ENCODE measurements at places on chromosomes 2 and 18.

DNA sequence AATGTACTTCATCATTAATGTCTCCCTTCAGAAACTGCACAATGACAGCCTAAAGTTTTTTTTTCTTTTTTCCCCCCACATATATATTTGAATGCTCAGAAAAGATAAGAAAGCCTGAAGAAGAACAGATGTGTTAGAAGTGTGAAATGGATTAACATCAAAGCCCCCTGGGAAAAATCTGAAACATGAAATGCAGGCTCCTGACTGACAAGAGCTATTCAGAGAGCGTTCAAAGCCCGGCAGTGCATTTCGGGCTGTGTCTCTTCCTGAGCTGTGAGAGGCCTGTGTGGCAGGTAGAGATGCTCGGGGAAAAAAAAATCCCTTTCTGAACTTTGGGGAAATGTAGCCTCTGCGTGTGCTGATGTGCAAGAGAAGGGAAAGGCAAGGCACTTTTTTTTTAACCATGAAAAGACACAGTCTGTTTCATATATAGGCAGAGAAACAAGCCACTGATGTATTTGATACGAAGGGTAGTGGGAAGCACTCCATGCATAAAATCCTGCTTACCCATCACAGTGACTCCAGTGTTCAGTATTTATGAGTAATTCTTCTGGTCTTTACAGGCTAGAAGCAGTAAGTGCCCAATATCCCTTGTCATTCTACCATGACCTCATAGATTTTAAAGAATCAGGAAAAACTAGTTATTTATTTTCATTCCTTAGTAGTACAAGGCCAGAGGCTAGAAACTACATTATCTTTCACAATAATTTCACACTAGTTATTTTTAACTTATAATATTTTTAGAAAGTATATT lies 1574.2 kb upstream of the PIK3C3 start:
- H3K4me1 ChIP-seq: no peaks in the 10 kb centered on the region
- H3K27me3 ChIP-seq: no peaks in the 10 kb centered on the region
- DNase-seq: no peak

GRCh38 chr2:114880046-114880445 lies 437.6 kb downstream of the DPP10 start:
- no peaks in the 10 kb centered on the region for H3K4me1 ChIP-seq
- no peak overlapping the region for H3K4me3 ChIP-seq
- DNase-seq: no peak

- H3K4me3 ChIP-seq: no peak overlapping the region
- H3K27ac ChIP-seq: no peak overlapping the region
- H3K36me3 ChIP-seq: no peaks in the 10 kb centered on the region
- no peaks in the 10 kb centered on the region for H3K27me3 ChIP-seq
Observed at GRCh38 chr2:221429741-221430491, 142.2 kb downstream of the EPHA4 start.

GRCh38 chr2:182952741-182953450 lies 85.4 kb downstream of the NCKAP1 start:
- no peak overlapping the region for H3K4me3 ChIP-seq
- H3K36me3 ChIP-seq: no peaks in the 10 kb centered on the region
- no peaks in the 10 kb centered on the region for H3K27me3 ChIP-seq
- no peak overlapping the region for H3K27ac ChIP-seq
- DNase-seq: no peak
- no peaks in the 10 kb centered on the region for H3K4me1 ChIP-seq

GRCh38 chr2:143480086-143480485 lies 350.9 kb downstream of the ARHGAP15 start:
- H3K4me1 ChIP-seq: peaks cover 3% of the 10 kb centered on the region
- H3K4me3 ChIP-seq: no peak overlapping the region
- peaks cover 5% of the 10 kb centered on the region for H3K36me3 ChIP-seq
- no peak overlapping the region for H3K27ac ChIP-seq
- no peaks in the 10 kb centered on the region for H3K27me3 ChIP-seq
- DNase-seq: no peak

- H3K27me3 ChIP-seq: no peaks in the 10 kb centered on the region
- no peak for DNase-seq
- H3K4me3 ChIP-seq: no peak overlapping the region
Observed at GRCh38 chr2:24740142-24740541, 53.0 kb downstream of the PTRHD1 start.

DNA sequence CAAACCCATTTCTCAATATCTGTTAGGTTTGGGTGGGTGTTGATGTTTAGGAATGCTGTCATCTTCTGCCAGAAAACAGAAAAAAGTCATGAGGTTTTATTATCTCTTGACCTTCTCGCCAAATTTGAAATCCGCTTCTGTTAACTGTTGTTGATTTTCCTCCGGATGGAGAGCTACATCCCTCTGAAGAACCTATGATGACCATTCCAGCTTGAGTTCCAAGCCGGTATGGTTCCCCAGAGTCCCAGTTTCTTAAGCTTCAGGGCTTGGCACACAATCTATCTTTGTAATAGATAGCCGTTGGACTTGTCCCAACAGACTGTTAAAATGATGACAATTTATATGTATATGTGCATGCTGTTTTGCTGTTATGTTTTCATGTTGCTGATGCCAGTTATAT lies 1201.0 kb downstream of the LRP1B start:
- H3K4me3 ChIP-seq: no peak overlapping the region
- H3K27me3 ChIP-seq: no peaks in the 10 kb centered on the region
- H3K4me1 ChIP-seq: no peaks in the 10 kb centered on the region
- no peak overlapping the region for H3K27ac ChIP-seq
- no peak for DNase-seq

DNA sequence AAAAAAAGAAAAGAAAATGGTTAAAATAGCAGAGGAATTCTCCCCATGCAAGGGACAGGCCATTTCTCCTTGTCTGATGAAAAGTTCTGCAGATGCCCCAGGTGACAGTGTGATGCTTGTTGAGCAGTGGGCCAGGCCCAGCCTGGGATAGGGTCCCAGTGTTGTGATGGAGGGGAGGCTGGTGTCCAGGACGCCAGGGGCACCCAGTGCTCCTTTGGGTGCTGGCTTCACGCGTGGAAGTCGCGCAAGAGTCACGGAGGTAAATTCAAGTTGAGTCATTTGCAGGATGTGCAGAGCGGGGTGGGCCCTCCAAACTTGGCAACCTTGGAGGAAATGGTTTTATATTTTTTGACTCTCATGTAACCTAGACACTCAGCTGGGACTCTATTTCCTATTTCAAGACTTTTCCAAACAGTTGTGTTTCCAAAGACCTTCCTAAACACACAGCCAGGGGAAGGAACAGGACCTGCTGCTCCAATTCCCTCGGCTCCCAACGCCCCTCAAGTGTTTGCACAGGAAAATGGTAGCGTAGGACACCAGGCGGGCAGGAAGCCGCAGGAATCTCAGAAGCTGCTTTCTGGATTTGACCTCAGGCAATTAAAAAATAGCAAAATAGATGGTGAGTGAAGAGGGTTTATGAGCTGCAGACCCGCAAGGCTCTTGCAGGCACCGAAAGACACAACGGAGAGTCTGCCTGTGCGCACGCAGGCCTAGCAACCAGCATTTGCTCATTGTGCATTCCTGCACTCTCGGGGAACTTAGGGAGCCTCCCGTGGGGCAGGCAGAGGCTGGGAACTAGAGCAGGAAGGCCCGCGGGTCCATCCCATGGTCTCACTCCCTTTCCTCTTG lies 107.1 kb upstream of the ODC1 start:
- DNase-seq: no peak
- H3K4me3 ChIP-seq: no peak overlapping the region
- H3K4me1 ChIP-seq: no peaks in the 10 kb centered on the region

DNA sequence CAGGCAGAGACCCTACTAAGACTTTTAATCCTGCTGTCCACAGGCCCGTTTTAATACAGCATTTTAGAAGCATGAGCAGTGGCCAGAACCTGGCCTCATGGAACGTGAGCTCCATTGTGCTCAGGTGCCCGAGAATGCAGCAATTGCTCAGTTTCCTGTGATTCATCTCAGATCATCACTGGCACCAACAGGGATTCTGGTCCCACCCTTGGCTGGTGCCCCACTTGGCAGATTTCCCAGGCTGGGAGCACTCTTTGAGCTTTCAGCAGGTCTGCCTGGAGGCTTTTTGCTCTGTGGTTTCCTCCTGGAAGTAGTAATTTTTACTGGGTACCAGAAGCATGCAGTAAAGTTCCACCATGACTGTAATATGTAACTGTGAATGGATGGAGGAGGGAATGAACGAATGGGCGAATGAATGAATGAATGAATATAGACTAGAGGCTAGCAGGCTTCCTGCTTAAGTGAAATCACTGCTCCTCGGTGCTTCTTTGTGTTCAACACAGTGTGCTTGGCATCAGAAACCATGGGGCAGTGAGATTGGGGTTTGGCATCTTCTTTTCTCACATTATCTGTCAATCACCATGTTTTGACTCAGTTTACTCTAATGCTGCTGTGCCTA lies 312.9 kb downstream of the PRKCE start:
- DNase-seq: peak; percentile 53
- no peak overlapping the region for H3K27ac ChIP-seq
- H3K4me3 ChIP-seq: no peak overlapping the region
- peaks cover 18% of the 10 kb centered on the region for H3K4me1 ChIP-seq
- H3K36me3 ChIP-seq: no peaks in the 10 kb centered on the region

Data from common myeloid progenitor, CD34-positive (primary cell).